Progenitor cell of endocrine pancreas (in vitro differentiated cells): ENCODE measurements at places on chromosomes 3 and 15.

GRCh38 chr15:78456426-78456825 lies 18.4 kb downstream of the IREB2 start:
- H3K4me3 ChIP-seq = no peak overlapping the region
- peaks cover 5% of the 10 kb centered on the region for H3K36me3 ChIP-seq
- peak overlapping the region; percentile 42 for H3K27ac ChIP-seq
- H3K27me3 ChIP-seq = no peaks in the 10 kb centered on the region

GRCh38 chr3:39285332-39285731 lies 5.5 kb upstream of the CX3CR1 start:
- H3K27me3 ChIP-seq = peaks cover 4% of the 10 kb centered on the region
- H3K27ac ChIP-seq = no peak overlapping the region
- no peak for DNase-seq
- no peaks in the 10 kb centered on the region for H3K36me3 ChIP-seq
- peaks cover 12% of the 10 kb centered on the region for H3K4me1 ChIP-seq

GRCh38 chr15:75188499-75188898 lies 13.2 kb upstream of the C15orf39 start:
- no peak for DNase-seq
- H3K27me3 ChIP-seq = no peaks in the 10 kb centered on the region
- no peak overlapping the region for H3K27ac ChIP-seq
- H3K36me3 ChIP-seq = peaks cover 7% of the 10 kb centered on the region
- H3K4me1 ChIP-seq = peaks cover 19% of the 10 kb centered on the region
- no peak overlapping the region for H3K4me3 ChIP-seq

DNA sequence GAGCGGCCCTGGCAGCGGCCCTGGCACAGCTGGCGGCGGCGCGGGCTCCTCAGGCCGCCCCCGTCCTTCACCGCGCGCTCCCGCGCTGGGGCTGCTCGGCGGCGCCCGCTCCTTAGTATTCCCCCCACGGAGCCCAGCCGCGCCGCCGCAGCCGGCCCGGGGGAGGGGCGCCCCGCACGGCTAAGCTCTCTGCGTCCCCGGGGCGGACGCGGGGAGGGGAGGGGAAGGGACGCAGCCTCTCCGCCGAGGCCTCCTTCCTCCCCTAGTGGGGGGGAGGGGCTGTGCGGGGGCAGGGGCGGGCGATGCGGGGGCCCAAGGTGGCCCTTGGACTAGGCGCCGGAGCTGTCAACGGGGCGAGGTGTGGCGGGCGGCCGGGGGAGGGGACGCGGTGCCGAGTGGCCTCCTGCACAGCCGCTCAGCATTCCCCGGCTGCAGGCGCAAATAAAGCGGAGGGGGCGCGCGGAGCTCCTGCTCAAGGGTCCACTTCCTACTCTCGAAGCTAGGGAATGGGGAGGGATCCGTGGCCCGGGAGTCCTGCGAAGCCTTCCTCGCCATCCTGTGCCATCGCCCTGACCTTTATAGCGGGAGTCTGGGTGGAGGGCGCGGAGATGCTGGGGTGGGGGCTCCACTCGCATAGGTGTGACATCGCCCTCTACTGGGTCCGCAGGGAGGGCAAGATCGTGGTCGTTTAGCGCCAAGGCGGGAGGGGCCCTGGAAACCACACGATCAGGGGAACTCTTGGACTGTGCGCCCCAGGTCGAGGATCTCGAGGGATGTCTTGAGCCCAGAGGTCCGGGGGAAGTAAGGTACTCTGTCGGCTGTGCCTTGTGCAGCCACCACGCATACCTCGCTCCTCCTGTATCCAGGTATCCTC lies 22.2 kb downstream of the EPHB3 start:
- peaks cover 20% of the 10 kb centered on the region for H3K4me1 ChIP-seq
- peaks cover 10% of the 10 kb centered on the region for H3K36me3 ChIP-seq
- H3K27me3 ChIP-seq = peaks cover 24% of the 10 kb centered on the region
- DNase-seq = no peak
- H3K27ac ChIP-seq = no peak overlapping the region
- peak overlapping the region; percentile 22 for H3K4me3 ChIP-seq
